ENCODE measurements at places on chromosomes 7 and 10.

GRCh38 chr7:30078280-30078679, 50.1 kb downstream of the PLEKHA8 start:
- DNase-seq, result no peak

DNA sequence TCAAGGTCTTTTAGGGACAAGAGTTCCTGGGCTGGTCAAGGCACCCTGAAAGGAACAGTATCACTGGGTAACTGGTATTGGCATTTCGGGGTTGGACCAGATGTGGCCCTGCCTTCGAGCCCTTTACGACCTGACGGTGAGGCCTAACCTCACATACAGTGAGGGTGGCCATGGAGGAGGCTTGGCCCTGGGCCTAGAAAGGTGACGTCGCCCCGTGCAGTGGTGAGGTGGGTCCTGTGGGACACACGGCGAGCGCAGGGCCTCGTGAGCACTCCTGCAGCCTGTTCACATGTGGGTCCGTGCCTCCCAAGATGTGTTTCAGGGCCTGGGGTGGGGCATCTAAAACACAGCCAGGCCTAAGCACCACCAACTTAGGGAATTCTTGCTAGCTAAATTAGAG, 36.1 kb downstream of the CRHR2 start:
- DNase-seq, result no peak

- no peak for DNase-seq
These were observed 155.7 kb downstream of the TCERG1L start for GRCh38 chr10:131155876-131156230.

DNA sequence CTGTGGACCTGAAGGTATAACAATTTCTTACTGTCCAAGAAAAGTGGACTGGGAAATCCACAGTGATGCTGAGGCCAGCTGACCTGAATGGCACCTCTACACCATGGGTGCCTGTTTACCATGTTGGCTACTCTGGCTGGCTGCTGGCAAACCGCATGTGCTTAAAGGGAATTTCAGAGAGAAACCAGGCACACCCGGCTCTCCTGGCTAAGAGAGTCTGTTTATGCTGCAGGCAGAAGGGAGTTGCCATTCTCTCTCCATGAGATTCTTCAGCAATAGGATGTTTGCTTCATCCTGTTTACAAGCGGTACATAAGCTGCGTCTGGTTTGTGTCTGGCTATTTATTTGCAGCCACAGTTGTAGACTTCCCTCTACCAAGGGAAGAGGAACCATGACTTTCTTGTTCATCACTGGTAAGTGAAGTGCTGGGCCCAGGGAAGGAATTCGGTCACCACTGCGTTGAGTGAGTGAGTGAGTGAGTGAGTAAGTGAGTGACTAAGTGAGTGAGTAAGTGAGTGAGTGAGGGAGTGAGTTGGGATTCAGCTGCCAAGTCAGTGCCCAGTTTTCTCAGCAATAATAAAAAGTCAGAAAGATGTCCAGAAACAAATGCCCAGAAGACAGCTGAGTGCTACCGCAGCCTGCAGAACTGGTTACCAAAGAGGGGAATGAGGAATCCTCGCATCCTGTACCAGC, 90.4 kb downstream of the COBL start:
- DNase-seq, result no peak

GRCh38 chr10:69337296-69338132, 59.2 kb downstream of the HK1 start:
- peak; percentile 85 for DNase-seq

DNA sequence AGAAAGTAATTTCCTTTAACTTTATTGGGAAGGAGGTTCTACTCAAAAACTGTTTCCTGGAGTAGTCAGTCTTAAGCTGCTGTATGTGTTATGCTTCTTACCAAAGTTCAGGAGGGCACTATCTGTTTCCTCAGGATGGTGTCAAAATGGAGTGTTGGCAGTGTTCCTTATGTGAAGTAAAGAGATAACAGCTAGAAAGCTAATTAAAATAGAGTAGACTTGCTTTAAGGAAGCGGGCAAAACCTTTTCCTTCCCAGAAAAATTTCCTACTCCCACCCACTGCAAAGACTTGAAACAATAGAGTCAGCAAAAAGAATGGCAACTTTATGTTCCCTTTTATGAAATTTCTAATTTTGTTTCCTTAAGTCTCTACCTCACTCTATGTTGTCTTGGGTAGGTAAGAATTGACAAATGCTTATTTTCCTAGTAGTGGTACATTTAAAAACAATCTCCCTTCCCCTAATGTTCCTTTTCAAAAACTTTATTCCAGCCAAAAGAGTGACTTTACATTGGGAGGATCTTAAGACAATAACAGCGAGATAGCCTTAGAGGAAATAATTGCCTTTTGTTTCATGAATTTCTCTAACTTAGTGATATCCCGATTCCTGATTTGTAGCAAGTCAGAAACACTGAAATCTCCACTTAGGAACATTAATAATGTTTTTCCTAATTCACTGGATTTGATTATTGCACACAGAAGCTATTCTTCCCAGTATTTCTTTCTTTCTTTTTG, 26.5 kb upstream of the ENTPD1 start:
- DNase-seq, result no peak

- no peak for DNase-seq
These were observed 368.8 kb upstream of the ZMIZ1 start for GRCh38 chr10:78699971-78700370.

DNA sequence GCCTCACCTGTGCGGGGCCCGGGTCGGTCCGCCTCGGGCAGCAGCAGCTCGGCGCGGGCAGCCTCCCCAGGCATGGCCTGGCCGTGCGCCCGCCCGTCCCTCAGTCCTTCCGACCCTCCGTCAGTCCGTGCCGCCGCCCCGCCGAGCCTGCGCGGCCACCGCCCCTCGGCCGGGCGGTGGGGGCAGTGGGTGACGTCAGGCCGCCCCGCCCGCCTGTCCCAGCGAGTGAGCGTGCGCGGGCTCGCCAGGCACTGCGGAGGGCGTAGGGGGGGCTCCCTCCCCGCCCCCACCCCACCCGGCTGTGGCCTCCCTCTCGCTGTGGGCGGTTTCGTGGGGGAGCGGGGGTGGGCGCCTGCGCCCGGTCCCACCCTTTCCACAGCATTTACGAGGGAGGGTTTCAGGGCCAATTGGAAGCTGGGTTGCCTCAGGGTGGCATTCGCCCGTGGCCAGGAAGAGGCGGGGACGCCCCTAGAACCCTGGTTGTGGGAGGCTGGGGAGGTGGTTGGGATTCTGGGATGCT, at the start of gene NACAD:
Gene NACAD, minus strand, starts transcription at position 149 of the 520 bp plus-strand sequence. Its CDS starts 75 bp downstream, at position 74.
- DNase-seq, result no peak

- DNase-seq, result no peak
These were observed 8.8 kb downstream of the HGF start for GRCh38 chr7:81761031-81761430.

GRCh38 chr7:36100226-36100625, 52.8 kb upstream of the EEPD1 start:
- DNase-seq, result no peak

DNA sequence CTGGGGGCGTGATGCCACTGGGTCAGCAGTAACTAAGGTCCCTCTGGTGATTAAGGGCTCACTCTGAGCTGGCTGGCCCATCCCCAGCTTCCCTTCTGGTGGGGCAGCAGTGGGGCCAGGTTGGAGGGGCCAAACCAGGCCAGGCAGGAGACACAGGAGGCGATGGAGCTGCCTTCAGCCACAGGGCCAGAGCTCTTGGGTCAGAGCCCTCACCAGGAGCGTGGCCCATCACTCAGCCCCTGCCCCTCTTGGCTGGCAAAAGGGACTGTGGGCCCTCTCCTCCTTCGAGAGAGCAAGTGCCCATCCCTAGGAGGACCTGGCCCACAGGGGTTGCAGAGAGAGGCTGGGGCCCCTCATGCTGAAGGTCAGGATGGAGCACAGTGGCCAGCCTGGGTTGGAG, 4.5 kb downstream of the KCNK18 start:
- DNase-seq, result no peak

DNA sequence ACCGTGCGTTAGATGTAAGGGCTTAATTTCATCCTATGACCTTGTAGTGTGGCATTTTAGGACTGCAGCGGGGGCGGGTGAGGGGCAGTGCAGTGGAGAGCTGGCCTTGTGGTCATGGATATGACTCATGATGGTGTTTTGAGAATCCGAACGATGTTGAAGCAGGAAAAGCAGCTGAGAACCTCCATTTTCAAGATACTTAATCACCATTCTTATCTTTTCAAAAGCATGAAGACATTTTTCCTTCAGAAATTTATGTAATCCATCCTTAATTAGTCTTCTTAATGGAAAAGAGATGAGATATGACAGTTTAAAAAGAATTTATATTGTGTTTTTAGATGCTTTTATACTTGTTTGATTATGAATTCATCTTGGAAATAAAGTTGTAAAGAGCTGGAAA, 9.6 kb downstream of the ATP5F1C start:
- DNase-seq, result no peak

DNA sequence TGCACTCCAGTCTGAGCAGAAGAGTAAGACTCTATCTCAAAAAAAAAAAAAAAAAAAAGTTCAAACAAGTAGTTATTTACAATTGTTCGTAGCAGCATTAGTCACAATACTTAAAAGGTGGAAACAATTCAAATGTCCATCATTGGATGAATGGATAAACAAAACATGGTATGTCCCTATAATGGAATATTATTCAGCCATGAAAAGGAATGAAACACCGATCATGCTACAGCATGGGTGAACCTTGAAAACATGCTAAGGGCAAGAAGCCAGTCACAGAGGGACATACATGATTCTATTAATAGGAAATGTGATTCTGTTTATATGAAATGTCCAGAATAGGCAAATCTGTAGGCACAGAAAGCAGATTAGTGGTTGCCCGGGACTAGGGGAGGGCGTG, 15.9 kb downstream of the DOCK1 start:
- no peak for DNase-seq

DNA sequence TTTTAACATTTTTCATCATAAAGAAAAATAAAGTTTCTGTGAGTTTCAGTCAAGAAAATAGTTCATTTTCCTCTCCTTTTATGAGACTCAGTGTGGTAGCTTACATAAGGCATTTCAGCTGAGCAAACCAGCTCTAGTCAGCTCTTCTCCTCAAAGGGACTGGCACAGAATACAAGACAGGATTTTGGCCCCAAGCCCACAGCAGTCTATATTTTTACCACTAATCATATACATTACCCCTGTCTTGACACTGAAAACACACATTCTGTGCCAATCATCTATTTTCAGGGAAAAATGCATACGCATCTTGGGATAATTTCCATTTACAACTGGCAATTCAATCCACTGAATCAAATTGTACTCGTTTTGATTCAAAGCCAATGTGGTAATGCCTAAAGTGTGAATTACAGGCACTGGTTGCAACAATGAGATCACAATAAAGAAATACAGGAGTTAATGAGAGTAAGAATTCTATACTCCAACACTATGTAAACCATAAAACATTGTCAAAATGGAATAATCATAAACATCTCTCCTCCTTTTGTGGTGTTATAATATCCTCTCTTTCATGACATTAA, 186.4 kb downstream of the CACNA2D1 start:
- no peak for DNase-seq

DNA sequence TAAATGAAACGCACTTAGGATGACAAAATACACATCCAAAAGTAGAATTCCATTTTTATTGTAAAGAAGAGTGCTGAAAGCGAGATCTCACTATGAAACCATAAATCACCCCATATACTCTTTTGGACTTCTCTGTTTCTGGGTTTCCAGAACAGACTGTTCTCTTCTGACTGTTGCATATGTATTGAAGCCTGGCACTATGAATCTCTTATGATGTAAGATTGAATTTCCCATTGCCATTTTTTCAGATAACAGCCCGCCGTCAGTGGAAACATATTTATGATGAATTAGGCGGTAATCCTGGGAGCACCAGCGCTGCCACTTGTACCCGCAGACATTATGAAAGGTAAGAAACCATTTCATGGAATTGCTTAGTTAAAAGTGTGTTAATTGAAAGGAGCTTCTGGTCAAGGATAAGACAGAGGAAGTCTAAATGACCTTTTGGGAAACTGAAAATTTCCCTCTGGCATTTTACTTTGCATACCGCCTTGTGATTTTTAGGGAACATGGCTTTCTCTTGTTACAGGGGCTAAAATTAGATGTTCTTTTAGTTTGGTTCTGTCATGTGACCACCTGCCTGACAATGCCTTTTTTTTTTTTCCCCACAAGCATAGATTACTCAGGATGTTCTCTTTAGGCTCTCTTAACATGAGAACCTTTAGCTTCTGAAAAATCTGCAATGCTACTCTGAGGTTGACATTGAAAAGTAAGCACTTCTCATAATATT, 168.1 kb downstream of the ARID5B start:
- no peak for DNase-seq

- no peak for DNase-seq
These were observed 128.5 kb upstream of the STEAP1 start for GRCh38 chr7:90025771-90026170.

DNA sequence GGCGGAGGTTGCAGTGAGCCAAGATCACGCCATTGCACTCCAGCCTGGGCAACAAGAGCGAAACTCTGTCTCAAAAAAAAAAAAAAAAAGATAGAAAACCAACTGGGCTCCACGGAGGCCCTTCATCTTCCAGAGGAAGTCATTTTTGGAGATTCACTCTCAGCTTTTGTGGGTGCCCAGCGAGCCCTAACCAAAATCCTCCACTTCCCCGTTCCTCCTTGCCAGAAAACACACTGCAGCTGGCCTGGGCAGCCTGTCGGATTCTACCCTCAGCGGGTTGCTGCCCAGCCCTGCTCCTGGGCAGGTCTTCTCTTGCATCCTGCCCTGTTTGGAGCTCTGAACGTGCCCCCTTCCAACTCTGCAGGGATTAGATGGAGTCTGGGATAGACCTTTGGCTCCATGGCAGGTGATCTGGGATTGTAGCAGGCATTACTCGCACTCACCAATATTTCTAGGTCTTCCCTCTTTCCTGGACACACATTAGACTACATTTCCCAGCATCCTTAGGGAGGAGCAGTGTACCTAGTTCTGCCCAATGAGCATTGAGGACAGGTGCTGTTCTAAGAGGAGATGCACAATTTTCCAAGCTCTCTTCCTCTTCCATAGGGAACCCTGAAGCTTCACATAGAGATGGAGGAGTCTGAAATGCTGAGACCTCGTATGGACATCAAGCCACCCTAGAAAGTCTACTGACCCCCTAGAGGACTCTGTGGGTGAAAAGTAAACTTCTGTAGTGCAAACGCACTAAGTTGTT, 4.6 kb downstream of the GRID2IP start:
- DNase-seq, result peak; percentile 26

DNA sequence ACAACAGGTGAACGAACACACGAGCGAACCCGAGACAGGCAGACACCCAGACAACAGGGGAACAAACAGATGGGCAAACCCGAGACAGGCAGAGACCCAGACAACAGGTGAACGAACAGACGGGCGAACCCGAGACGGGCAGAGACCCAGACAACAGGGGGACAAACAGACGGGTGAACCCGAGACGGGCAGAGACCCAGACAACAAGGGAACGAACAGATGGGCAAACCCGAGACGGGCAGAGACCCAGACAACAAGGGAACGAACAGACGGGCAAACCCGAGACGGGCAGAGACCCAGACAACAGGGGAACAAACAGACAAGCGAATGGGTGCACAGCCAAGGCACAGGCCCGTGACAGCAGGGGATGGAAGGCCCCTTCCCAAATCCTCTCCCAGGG, 264.7 kb downstream of the ELFN1 start:
- no peak for DNase-seq

- DNase-seq, result no peak
These were observed 8.4 kb upstream of the SCART1 start for GRCh38 chr10:133445268-133445732.

GRCh38 chr10:16408379-16408778, 28.4 kb upstream of the PTER start:
- peak; percentile 15 for DNase-seq
